Islet precursor cell (in vitro differentiated cells): ENCODE measurements at places on chromosomes 5 and 9.
A peak's percentile ranks its signal among the peaks of the same experiment; 100 is the strongest.

DNA sequence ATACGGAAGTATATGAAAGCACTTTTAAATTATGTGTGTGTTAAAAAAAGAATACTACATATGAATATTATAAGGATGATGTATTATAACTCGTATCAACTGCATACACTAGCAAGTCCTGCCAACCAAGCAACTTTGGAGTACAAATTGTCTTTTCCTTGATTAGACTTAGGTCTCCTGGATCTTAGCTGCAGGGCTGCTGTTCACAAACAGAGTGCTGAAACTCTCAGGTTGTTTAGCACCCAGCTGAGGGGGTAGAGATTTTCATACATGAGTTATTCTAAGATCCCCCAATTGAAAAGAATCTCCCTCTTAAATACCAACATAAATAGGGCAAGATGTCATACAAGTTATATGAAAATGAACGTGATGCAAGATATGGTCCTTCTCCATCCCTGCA lies 149.8 kb upstream of the TNC start:
- no peak for DNase-seq

DNA sequence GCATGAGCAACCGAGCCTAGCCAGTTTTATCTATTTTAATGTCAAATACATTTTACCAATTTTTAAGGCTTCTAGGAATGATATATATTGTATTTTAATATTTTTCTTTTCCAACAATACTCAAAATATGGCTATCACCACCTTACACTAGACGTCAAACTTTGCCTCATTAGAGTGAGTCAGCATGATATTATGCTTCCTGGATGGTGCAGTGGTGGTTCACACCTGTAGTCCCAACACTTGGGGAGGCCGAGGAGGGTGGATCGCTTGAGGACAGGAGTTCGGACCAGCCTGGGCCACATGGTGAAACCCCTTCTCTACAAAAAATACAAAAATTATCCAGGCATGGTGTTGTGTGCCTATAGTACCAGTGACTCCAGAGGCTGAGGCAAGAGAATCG lies 7.3 kb upstream of the CDC14B start:
- DNase-seq = no peak

- no peak for DNase-seq
These were observed 128.1 kb downstream of the GADD45G start for GRCh38 chr9:89732939-89733324.

DNA sequence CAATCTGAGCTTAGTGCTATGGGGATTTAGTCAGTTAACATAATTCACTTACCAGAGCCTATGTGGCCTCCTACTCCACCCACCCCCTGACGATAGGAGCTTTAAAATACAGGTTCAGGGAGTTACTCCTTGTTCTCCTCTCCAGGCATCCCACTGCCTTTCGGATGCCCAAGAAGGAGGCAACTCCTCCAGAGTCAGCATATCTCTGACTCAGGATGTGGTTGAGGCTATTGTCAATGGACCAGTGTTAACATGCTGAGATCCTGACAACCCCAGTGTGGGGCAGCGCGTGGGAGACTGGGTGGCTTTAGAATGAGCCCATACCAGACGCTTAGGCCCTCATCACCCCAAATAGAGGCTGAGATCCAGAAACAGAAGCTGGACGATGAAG lies 27.4 kb downstream of the BICD2 start:
- DNase-seq = peak; percentile 45

- peak; percentile 65 for DNase-seq
These were observed 112.1 kb downstream of the ADRB2 start for GRCh38 chr5:148938522-148938882.

DNA sequence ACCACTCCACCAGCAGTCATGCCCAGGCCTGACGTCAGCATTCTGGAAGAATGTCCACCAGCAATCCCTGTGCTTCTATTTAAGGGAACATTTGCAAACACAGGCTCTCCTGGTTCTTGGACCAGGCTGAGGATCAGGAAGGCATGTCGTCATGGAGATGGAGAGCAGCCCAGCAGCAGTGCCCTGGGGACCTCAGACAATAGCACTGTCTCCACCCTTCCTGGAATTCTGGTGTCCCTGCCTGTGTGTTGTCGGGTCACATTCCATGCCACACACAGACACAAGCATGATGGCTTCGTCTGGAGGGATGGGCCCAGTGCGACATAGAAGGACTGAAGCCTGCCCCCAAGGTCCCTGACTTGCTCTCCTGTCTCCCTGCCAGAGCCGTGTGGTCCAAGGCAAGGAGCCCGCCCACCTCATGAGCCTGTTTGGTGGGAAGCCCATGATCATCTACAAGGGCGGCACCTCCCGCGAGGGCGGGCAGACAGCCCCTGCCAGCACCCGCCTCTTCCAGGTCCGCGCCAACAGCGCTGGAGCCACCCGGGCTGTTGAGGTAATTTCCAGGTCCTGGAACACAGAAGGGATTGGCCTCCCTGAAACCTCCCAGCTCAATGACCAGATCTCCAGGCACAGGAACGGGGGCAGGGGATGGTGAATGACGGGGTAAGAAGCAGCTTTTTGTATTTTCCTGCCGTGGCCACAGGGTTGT lies 43.8 kb downstream of the STOM start:
- DNase-seq = peak; percentile 92
